Bronchial smooth muscle cell (primary cell): ENCODE measurements at places on chromosomes 16 and 17. TPM values are rescaled to one million over a fixed set of nuclear protein-coding genes. Genes with fewer than 3 reads are reported as not detected.

TEKT5 gene
- total RNA-seq = 0.34 TPM in 1 of 2 replicates, not detected in the other

ARHGDIG gene
- total RNA-seq = 0.77 and 0.79 TPM in 2 replicates

USH1G gene
- total RNA-seq = under 0.01 and 0.09 TPM in 2 replicates

TAT gene
- total RNA-seq = not detected in 2 replicates

NXPH3 gene
- total RNA-seq = under 0.01 and 0.17 TPM in 2 replicates

PRSS53 gene
- total RNA-seq = 1.4 TPM in 2 replicates

MGAT5B gene
- total RNA-seq = 0.32 and 0.77 TPM in 2 replicates

TBC1D3G gene
- not detected in 2 replicates for total RNA-seq

NOXO1 gene
- 0.16 TPM in 1 of 2 replicates, not detected in the other for total RNA-seq

CORO6 gene
- total RNA-seq = 9.6 and 10.2 TPM in 2 replicates

KATNB1 gene
- 15.1 and 18.7 TPM in 2 replicates for total RNA-seq

ANKRD40 gene
- total RNA-seq = 16.4 and 19.4 TPM in 2 replicates

TOM1L1 gene
- 2.0 and 7.1 TPM in 2 replicates for total RNA-seq

EIF3CL gene
- total RNA-seq = 67.1 and 85.6 TPM in 2 replicates

C17orf78 gene
- not detected in 2 replicates for total RNA-seq

ST6GALNAC1 gene
- total RNA-seq = not detected in 2 replicates
